NCI-H2081 (cell line): ENCODE measurements at places on chromosomes 1 and 21.

DNA sequence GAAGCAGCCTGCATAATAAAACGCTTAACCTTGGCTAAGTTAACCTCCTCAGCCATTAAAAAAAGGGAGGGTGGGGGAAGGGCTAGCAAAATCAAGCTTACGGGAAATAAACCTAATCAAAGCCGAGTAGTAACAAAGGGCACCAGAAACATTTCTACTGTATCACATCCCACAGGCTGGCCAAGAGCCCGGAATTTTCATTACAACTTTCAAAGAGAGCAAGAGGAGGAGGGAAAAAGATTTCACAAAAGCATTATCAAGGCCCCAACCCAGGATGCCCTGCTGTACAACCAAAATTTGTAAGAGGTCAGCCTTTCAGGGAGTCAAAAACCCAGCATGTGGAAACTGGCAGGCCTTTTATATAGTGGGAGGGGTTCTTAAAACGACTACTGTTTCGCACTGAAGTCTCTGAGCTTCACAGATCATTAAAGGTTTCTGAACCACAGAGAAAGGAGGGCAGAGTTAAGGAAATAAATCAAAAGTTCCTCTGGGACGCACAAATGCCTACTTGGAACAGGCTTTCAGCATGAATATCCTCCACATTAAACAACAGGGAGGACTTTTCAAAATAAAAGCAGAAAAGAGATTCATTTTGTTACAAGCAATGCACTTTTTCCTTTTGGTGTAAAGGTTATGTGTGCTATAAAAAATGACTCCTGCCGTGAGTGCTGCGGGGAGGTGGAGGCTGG is 90.4 kb downstream of the SLC45A1 start:
- DNase-seq = no peak

DNA sequence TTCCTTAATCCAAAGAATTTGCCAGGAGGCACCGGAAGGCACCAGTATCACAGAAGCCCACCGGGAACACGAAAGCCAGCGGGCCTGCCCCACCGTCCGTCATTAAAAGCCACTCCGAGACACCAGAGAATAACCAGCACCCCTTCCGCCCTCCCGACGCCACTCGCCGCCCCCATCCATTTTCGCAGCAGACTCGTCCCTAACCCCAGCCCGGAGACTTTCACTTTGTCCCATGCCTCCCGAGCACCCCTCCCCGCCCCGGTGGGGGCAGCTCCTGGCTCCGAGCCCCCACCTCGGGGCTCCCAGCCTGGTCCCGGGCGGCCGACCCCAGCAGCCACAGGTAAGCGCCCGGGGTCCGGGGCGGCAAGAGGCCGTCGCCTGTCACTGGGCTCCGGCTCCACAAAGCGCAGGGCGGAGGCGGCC is 105.4 kb downstream of the SLC45A1 start:
- DNase-seq = no peak

DNA sequence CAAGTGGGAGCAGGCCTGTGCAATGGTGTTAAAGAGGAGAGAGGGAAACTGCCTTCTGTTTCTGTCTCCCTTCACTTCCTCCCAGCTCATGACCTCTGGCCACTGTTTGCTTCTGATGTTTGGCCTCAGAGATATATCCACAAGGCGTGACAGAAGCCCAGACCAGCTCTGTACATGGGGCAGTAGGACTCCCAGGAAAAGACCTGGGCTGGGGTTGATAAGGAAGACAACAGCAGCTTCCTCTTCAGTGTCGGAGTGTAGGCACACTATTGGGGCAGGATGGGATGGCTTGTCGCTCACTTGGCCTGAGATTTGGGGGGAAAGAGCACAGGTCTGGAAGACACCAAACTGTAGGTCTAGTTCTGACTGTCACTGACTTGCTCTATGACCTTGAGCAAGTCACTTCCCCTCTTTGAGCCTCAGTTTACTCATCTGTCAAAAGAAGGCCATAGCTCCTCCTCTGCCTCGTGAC is 67.8 kb upstream of the KLHDC7A start:
- no peak for DNase-seq

DNA sequence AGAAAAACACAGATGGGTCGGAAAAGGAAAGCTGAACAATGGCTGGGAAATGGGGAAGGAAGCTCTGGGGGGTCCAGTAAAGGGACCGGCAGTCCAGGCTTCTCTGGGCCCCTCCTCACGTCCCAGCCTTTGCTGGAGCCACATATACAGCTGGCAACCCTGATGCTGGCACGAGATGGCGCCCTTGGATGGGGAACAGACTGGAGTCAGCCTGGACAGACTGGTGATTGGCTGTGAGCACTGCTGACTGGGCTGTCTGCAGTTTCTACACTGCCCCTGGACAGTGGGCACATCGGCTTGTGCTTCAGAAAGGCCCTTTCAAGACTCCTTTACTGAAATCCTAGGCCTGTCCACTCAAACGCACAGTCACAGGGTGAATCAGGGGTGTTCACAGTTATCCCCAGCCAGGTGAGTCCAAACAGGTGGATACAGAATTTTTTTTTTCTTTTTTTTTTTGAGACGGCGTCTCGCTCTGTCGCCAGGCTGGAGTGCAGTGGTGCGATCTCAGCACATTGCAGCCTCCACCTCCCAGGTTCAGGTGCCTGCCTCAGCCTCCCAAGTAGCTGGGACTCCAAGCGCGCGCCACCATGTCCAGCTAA is 31.1 kb upstream of the ZBTB40 start:
- peak; percentile 88 for DNase-seq

- DNase-seq = no peak
Observed at GRCh38 chr1:27567971-27568299, 36.0 kb downstream of the AHDC1 start.

GRCh38 chr21:43334214-43334958 is 92.5 kb downstream of the SIK1 start:
- no peak for DNase-seq

DNA sequence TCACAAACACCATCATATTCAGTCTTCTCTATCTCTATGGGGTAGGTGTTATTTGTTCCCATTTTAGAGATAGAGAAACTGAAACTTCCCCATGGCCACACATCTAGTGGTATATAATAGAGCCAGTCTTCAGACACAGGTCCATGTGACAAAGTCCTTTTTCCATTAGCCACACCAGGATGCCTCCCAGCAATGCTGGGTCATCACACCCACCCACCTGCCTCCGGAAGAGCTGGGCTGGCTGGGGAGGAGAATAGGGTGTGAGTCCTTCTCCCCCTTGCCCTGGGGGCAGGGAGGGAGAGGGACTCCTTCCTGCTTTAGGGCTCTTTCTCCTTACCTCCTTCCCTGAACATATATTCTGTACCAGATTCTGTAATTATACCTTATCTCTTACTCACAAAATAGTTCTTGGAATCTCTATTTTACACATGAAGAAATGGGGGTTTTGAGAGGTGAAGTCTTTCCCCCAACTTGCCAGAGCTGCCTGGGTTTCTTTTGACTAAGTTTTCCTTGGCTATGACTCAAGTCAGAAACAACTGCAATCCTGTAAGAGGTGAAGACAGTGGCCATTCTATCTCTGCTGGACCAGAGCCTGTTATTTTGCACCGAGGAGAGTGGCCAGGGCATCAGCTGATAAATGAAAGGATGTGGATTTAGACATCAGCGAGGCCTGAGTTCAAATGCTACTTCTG is 30.0 kb downstream of the SOX13 start:
- no peak for DNase-seq

DNA sequence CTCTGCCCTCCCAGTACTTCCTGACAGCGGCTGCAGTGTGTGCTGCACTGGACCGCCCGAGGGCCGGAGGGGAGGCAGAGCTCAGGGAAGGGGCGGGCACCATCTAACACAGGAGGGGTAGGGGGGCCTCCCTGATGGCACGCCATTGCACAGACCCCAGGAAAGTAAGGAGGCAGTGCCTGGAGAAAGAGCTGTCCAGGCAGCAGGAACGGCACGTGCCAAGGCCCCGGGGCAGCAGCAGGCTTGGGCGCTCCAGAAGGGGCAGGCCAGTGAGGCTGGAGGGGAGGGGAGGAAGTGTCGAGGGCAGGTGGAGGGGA is 110.7 kb downstream of the CRYAA start:
- DNase-seq = no peak

DNA sequence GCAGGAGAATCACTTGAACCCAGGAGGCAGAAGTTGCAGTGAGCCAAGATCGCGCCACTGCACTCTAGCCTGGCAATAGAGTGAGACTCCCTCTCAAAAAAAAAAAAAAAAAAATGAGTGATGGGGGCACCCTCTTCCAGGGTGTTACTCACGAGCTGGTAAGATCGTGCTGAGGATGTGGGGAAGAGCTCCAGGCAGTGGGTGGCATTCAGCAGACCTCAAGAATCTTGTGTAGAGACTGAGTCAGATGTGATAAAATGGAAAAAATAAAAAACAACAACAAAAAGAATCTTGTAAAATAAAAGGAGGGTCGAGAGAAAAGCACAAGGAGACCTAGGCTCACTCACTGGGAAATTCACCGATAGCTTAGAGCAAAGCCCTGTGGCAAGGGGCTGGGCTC is 38.5 kb downstream of the EPHA2 start:
- no peak for DNase-seq
